ENCODE measurements at places on chromosomes 4 and X.

- no peak for DNase-seq
Measured at GRCh38 chr4:96809563-96809962, 969.7 kb downstream of the PDHA2 start.

DNA sequence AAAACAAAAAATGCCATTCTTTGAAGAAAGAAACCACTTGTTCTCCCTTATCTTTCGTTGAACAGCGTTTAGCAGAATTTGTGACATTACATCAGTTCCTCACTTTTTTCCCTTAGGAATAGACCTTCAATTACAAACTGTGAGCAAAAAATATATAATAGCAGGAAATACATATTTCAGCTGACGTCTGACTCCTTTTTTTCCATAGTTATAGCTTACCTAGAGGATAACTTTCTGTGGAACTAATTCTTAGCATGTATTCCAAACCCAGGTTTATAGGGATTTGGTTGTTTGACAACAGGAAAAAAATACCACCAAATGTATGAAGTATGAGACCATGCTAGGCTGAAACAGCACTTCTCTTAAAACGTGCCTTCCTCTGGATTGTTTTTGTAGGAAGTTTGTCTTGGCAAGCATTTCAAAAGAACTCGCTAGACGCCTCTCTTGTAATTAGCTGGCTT is 2.0 kb upstream of the LIMCH1 start:
- no peak for DNase-seq

GRCh38 chr4:113141901-113142346 is 92.5 kb downstream of the ANK2 start:
- DNase-seq = no peak

GRCh38 chr4:185599553-185600243 is 64.4 kb upstream of the PDLIM3 start:
- no peak for DNase-seq

DNA sequence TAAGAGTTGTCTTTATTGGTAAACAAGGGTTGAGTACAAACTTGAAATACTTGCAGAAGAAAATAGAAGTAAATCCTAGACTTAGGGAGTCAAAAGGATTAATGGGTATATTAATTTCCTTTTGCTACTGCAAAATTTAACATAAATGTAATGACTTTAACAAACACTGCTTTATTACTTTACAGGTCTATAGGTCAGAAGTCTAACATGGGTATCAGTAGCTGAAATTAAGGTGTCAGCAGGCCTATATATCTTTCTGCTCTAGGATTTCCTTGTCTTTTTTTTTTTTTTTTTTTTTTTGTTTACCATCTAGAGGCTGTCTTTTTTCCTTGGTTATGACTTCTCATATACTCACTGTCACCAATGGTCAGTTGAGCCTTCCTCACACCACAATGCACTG is 220.4 kb downstream of the GRID2 start:
- DNase-seq = no peak

DNA sequence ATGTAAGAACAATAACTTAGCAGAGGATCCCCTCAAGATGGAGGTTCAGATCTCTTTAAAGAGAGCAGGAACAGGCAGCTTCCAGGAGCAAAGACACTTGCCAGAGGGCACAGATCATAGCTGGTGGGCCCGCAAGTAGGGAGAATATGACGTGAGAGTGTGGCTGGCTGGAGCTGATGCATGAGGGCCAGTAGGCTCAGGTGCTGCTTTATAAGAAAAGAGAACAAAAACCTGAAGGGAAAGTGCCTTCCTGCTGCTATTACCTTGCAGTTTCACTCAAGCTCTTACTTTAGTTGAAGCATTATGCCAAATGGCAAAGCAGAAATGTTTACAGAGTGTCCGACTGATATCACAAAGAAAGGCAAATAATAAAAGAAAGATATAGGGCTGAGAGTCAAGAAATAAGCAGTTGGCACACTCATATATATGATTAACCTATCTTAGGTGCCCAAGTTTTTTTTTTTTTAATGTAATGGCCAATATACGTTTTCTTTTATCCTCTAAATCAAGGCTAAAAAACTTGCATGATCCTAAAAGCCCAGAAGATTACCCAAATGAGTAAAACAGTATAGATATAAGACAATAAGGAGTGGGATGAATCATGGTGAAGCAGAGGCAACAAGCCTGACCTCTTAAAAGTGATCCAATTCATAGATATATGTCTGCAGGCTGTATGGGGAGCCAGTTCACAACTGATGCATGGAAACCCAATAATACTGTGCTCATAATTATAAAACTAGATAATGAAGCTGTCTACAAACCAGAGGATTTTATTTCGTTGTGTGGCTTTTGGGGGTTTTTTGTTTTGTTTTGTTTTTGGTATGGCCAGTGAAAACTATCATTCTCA is 12.6 kb downstream of the NR0B1 start:
- DNase-seq = no peak

GRCh38 chrX:133609166-133609565 is 193.9 kb upstream of the GPC4 start:
- DNase-seq = no peak

All from D721Med (cell line).